NCI-H446 treated with DMSO at 0.1 percent for 48 hours (cell line): ENCODE measurements at places on chromosomes 1 and 21.

DNA sequence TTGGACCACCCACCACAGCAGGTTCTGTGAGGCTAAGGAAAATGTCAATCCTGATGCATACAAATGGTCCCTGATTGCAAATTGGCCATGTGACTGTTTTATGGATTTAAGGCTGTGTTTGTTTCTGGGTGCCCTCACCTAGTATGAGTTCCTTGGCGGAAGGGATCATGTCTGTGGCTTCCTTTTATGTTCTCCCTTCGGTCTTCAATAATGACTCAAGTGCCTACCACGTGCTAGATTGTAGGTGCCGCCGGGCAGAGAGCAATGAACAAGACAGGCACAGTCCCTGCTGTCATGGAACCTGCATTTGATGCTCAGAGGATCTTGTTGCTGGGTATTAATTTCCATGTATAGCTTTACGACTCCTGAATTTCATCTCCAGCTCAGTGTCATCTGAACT, 9.8 kb upstream of the VWA5B1 start:
- DNase-seq, result no peak

GRCh38 chr1:55041613-55042012, 2.3 kb downstream of the PCSK9 start:
- DNase-seq, result no peak

DNA sequence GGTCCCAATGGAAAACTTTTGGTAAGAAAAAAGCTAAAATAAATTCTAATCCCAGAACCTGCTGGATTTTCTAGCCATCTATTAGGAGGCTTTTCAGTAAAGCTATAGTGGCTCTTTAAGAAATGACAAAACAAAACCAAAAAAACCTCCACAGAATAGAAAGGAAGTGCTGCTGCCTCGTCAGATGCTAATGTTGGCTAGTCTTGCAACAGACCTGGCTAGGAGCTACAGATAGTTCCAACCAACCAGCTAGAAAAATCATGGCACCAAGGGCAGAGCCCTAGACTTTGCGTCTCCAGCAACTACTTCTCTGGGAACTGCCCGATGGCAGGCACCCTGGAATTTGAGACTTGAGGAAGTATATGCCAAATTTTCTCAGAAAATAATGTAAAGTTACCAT, 7.6 kb downstream of the CD101 start:
- DNase-seq, result peak; percentile 33

DNA sequence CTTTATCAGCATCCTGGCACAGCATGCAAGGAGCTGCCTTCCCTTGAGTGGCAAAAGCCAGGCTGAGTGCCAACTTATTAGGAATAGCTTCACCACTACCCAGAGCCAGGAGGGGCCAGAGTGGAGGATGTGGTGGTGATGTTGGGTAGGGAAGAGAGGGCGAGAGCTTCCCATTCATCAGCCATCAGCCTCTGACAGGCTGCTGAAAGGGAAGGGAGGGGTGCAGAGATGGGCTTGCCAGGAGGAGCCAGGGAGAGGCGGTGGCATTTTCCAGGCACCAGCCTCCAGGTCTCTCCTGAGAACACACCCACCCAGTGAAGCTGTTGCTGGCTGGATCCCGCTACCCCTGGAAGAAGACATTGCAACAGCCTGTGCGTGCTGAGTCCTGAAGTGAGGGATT, 168.5 kb downstream of the ACTL8 start:
- DNase-seq, result peak; percentile 19

DNA sequence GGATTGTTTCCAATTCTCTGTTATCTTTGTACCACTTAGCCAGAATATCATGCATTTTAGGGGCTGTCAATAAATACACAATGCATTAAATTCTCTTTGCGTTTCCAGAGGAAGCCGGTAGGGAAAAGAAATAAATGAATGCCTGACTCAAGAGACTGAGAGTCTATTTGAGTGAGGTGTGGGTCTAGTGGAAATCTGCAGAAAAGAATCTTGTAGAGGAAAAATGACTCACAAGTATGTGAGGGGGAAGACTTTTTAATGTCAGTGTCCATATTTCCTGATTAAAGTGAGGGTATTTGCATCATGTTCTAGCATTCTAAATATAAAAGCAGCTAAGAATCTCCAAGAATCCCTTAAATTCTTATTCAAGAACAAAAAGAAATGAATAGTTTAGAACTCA, 271.1 kb downstream of the PTPRC start:
- no peak for DNase-seq

DNA sequence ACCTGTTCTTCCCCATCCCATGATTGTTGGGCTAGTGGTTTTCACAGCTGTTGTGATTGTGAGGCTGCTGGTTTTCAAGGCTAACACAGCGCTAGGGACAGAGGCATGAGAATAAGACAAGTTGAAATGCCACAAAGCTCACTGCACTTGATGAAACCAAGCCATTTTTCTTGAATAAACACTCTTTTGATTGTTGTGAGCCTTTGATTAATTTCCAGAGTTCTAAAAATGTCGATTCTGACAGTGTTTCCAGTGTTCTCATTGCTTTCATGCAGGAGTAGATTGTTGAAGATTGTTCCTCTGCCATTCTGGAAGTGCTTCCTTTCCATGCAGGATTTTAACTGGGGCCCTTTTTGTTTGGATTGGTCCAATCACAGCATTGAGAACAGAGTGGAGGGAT, 134.9 kb upstream of the GRIK3 start:
- DNase-seq, result no peak

DNA sequence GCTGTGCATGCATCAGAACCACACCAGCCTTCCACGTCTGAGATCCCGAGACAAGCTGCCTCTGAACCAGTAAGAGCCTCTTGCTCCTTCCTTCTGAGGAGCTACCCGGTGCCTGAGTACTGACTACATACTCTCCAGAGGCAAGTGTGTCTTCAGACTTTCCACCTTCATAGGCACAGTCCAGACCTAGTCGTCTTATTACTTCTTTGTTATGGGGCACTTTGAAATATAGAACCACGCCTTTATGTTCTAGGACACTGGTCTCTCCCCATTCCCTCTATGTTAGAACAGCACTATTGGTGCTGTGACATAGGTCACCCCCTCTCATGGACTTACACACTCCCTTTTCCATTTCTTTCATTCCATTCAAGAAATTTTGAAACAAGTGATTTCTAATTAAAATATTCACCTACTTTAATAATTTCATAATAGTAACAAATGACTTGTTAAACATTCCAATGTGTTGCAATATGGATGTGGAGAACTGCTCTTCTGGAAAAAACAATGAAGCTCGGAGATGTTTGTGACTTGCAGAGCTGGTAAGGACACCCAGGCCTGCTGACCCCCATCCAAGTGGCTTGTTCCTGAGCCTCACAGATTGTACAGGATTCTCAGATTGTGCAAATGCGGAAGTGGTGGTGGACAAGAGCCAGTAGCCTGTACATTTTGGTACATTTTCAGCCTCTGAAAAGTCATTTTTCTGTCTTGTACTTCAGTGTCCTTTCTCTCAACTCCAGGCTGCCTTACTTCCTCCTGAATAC, 76.1 kb upstream of the SIPA1L2 start:
- DNase-seq, result no peak

GRCh38 chr1:193479187-193479586, 292.8 kb upstream of the B3GALT2 start:
- DNase-seq, result no peak

- no peak for DNase-seq
These were observed 51.8 kb downstream of the KCNJ15 start for GRCh38 chr21:38308532-38309119.

- no peak for DNase-seq
These were observed 8.0 kb downstream of the OSBPL9 start for GRCh38 chr1:51624855-51625254.

GRCh38 chr1:155080312-155081228, 1.9 kb downstream of the EFNA3 start:
- DNase-seq, result no peak

DNA sequence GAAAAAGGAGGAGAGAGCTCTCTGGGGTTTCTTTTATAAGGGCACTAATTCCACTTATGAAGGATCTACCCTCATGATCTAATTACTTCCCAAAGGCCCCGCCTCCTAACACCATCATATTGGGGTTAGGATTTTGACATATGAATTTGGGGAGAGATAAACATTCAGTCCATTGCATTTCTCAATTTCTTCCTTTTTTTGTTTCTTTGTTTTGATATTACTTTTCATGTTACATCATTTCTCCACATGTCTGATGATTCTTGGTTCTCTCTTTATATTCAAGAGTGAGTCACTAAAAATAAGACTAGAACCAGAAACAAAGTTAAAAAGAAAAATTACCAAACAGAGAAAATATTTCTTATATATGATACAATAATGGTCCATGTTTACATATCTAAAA, 63.2 kb upstream of the DUSP10 start:
- DNase-seq, result no peak

DNA sequence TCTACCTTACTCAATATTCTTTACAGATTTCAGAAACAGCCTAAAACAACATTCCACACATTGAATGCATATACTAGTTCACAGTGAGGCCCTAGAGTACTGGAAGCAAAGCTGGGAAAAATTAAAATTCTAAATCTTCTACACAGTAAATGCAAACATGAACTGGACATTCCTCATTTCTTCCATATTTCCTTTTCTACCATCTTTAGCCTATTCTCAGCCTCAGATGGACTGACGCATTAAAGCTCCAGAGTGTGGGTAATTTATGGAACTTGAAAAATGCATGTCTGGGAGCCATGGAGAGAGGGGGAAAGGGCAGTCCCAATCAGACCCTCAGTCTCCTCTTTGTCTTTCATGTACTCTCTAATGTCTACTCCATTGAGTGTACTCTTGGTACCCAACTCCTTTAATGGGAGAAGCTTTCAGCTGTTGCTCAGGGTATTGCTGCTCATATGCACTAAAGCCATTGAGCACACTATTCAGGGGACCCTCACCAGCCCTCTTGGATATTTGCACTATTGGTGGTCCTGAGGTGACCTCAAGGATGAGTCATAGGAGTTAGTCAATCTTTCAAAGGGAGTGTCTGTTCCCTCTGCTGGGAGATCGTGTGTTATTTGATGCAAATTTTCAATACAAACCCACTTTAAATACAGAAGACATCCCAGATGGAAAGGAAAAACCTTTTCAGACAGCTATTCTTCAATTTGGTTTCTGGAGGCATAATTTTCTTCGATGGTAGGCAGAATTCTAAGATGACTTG, 83.3 kb upstream of the KCNJ15 start:
- DNase-seq, result no peak

- no peak for DNase-seq
These were observed 2.7 kb upstream of the MYOC start for GRCh38 chr1:171654942-171655745.

GRCh38 chr1:221302810-221303209, 423.6 kb downstream of the HLX start:
- no peak for DNase-seq

DNA sequence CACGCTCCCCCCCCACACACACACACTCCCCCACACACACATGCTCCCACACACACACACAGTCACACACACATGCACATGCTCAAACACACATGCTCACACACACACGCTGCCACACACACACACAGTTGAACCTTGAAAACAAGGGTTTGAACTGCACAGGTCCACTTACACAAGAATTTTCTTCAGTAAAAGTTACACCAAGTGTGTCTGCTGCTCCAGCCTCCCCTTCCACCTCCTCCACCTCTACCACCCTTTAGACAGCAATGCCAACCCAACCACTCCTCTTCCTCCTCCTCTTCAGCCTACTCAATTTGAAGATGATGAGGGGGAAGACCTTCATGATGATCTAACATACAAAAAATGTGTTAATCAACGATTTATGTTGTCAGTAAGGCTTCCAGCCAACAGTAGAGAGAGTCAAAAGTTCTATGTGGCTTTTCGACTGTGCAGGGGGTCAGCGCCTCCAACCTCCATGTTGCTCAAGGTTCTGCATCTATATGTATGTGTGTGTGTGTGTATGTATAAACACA, 26.8 kb downstream of the HSF2BP start:
- no peak for DNase-seq

DNA sequence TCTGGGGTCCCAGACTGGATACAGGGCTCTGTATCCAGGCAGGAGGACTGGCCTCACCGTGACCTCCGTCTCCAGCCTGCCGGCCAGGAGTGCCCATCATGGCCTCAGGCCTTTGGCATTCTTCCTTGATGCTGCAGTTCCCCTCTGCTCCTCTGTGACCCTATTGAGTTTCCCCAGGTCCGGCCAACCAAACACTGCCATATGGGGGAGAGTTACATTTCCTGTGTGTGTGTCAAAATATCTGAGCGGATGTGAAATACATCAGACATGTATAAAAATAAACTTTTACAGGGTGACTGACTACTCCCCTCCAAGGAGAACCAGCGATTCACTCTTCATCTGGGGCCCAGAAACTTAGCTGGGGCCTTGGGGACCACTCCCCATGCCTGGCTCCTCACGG, 10.2 kb upstream of the UBL4B start:
- no peak for DNase-seq

DNA sequence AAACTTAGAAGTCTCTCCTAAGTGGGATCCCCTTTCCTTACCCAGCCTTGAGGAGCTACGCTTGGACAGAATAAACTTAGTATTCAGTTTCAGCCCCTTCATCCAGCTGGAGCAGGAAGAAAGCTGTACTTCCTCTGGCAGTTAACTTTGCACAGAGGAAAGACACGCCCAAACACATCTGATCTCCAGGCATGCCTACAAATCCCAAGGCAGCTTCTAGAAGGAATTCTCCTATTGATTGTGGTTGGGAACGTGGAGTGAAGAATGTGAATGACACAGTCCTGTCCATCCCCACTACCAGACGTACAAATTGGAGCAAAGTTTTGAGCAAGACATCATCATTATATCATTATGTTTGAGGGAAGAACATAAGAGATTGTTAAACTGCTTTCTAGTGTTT, 6.6 kb upstream of the AK4 start:
- DNase-seq, result no peak

DNA sequence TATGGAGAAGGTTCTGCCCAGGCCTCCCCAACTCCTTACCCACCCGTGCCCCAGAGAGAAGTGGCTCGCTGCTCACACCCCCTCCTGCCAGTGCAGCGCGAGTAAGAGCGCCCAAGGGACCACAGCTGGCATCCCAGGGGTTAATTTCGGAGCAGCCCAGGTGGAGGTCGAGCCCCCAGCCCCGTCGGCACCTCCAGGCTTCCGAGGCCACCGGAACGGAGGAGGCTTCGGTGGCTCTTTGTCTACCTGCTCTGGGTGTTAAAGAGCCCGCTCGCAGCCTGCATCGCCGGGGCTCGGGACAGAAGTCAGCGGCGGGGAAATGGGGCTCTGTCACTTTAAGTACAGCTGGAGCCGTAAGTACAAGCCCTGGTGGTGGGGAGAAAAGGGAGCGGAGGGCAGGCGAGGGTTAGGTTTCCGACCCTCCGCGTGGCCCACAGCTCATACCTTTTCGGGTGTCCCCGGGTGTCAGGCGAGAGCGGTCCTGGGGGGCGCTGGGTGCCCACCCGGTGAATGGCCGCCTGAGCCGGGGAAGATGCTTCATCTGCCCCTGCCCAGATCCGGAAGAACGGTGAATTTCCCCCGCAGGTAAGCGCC, 89.4 kb upstream of the IPO9 start:
- DNase-seq, result no peak
